ENCODE measurements at places on chromosomes 13 and 19. TPM values are rescaled to one million over a fixed set of nuclear protein-coding genes. Genes with fewer than 3 reads are reported as not detected.

GRCh38 chr13:112637017-112637801 is 49.3 kb upstream of the TUBGCP3 start:
- no peak for DNase-seq

DNA sequence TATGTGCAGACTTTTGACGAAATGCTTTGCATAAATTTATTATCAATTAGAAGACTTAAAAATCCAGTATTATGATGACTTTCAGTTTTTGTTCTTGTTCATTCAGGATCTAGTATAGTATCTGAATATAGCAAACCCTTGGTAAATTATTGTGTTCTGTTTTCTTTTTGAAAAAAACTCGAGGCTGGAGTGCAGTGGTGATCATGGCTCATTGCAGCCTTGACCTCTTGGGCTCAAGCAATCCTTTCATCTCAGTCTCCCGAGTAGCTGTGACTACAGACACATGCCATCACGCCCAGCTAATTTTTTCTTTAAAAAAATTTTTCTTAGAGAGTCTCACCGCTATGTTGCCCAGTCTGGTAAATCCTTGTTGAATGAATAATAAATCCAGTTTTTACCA is 4.6 kb downstream of the FARP1 start:
- DNase-seq: no peak

Gene MADCAM1
- 0.34 TPM for total RNA-seq

DNA sequence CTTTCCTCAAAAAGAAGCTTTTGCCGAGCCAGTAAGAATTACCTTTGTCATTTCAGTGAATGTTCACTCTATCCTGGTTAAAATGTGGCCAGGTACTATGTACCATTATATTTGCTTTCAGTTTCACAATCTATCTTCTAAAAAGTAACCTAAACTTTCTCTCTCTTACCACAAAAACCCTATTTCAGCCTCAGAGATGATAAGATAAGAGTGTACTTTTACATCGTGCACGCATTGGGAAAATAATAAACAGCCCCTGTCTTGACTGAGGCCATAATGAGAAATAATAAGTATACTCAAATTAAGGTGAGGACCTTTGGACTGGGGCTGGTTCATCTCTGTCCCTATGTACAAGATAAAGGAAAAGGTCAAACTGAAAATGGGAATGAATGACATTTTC is 77.7 kb downstream of the ZNF726 start:
- DNase-seq: no peak

DNA sequence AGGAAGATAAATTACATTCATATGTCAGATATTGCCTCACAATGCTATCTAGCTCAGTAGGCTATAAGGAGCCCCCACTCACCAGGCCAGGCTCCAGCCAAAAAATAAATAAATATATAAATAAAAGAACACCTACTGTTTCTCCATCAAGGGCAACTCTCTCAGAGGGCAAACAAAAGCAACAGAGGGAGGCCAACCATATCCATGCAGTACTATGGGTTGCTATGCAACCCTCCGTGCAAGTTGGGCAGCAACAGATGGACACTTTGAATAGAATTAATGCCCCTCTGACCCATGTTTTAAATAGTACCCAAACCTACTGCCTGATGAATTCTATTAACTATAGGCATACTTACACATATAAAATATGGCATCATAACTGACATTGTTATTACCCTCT is 279.8 kb upstream of the EDNRB start:
- DNase-seq: no peak

Gene ZNF583
- 14.9 TPM for total RNA-seq

GRCh38 chr13:30105381-30105780 is 202.0 kb downstream of the KATNAL1 start:
- DNase-seq: no peak

GRCh38 chr13:48908381-48909055 is 67.2 kb upstream of the FNDC3A start:
- DNase-seq: no peak

- no peak for DNase-seq
Measured at GRCh38 chr13:81031996-81032395, 691.1 kb upstream of the SPRY2 start.

Gene SPRY2
- total RNA-seq: 42.6 TPM

DNA sequence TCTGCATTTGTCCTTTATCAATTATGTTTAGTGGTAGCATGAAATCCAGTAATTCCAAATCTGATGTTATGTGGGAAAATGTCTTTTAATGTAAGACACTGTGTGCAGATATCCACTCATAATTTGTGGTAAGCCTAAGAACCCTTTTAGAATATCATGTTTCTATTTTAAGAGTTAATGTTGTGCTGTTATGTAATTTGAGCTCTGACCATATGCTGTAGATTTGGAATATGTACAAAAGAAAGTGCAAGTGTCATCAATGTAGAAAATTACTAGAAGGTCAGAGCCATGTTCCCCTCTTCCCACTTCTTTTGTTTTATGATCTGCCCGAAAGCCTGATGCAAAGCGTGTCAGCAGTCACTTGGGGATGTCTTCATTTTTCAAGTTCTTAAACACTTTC is 44.5 kb downstream of the SCEL start:
- DNase-seq: no peak

DNA sequence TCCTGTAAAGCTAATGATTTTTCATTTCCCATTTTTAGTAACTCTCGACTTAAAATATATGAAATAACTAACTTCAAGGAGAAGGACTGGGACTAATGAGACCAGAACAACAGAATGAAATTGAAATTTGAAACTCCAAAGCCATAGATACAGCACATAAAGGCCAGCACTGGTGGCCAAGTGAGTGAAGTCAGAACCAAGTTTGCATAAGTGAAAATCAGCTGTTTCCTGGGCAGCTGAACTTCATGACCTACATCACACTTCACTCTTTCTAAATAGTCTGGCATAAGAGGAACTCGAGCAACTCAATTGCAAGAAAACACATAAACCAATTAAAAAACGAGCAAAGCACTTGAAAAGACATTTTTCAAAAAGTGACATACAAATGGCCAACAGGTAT is 84.5 kb downstream of the DCLK1 start:
- DNase-seq: no peak

Gene ZNF571
- total RNA-seq: 15.5 TPM

Gene ELSPBP1
- total RNA-seq: not detected

Gene ZNF610
- 13.8 TPM for total RNA-seq

DNA sequence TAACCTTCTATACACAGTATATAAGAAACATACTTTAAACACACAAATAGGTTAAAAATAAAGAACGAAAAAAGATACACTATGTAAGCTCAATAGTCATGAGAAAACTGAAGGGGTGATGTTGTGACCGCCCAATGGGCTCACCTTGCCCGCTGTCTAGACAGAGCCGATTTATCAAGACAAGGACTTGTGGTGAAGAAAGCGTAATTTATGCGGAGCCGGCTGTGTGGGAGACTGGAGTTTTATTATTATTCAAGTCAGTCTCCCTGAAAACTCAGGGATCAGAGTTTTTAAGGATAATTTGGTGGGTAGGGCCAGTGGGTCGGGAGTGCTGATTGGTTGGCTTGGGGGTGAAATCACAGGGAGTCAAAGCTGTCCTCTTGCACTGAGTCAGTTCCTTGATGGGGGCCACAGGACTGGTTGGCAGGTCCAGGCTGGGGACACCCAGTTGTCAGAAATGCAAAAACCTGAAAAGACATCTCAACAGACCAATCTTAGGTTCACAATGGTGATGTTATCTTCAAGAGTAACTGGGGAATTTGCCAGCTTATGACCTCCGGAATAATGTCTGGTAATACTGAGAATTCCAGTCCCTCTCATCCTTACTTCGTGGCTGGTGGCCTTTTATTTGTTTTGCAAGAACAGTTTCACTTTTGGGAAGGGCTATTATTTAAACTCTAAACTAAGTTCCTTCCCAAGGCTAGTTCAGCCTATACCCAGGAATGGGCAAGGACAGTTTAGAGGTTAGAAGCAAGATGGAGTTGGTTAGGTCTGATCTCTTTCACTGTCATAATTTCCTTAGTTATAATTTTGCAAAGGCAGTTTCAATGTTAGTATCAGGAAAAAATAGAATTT is 96.6 kb downstream of the UBL3 start:
- no peak for DNase-seq

- peak; percentile 37 for DNase-seq
Measured at GRCh38 chr19:18725841-18726770, 42.6 kb downstream of the CRTC1 start.

DNA sequence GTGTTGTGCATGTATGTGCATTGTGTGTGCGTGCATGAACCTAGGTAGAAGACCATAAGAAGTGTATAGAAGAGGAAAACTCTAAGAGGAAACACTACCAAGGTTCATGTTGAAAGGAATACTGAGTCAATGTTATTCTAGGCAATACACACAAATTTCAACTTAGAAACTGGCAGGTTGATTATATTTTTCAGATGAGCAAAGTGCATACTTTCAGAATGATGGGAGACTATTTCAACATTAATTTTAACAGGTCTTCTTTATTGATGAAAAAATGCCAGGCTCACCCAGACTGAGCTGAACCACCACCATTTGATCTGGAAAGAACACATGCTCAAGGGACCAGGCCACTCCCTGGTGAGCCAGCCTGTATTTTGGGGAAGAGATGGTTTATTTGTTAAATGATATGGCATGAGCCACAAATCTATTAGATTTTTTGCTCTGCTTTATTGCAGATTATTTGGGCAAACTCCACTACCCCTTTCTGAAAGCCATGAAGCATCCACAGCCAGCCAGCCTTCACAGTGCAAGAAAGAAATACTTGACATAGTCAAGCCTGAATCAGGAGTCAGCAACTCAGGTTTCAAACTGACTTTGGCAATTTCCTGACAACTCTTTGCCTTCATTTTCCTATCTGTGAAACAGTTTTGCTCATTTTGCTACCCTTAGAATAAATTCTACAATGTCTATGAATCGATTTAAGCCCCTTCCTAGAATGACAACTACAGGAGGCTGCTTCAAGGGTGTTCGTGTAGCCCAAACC is 368.9 kb downstream of the COG6 start:
- no peak for DNase-seq

Gene GJA3
- total RNA-seq: 0.37 TPM

DNA sequence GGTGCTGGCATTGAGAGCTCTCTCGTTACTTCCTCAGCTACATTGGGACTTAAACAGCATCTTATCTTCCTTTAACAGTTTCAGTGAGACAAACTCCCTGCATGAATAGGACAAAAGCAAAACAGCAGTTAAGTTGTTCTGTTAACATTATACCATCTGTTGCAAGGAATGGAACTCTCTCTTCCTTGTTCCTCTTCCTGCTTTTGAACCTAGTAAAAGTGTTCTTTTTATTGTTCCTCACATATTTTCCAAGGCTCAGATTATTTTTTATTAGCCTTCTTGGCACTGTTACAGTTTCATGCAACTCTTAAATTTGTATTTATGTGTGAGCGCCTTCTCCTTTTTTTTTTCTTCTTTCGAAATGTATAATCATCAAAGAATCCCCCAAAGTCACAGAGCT is 202.6 kb upstream of the UFM1 start:
- DNase-seq: no peak

Gene KLK7
- 0.14 TPM for total RNA-seq

GRCh38 chr13:52862358-52863206 is 14.1 kb upstream of the PCDH8 start:
- DNase-seq: no peak

GRCh38 chr19:1001538-1002166 is 1.4 kb downstream of the GRIN3B start:
- DNase-seq: peak; percentile 56

GRCh38 chr13:45333251-45333976 is 7.6 kb downstream of the TPT1 start:
- DNase-seq: no peak

- DNase-seq: no peak
Measured at GRCh38 chr13:36920616-36921185, 663 bp upstream of the SMAD9 start.

DNA sequence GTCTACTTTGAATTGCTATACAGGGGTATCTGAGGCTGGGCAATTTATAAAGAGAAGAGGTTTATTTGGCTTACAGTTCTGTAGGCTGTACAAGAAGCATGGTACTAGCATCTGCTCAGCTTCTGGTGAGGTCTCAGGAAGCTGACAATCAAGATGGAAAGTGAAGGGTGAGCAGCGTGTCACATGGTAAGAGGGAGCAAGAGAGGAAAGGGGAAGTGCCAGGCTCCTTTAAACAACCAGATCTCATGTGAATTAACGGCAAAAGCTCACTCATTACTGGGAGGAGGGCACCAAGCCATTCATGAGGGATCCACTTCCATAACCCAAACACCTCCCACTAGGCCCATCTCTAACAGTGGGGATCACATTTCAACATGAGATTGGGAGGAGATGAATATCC is 222.4 kb downstream of the TDRD3 start:
- no peak for DNase-seq

DNA sequence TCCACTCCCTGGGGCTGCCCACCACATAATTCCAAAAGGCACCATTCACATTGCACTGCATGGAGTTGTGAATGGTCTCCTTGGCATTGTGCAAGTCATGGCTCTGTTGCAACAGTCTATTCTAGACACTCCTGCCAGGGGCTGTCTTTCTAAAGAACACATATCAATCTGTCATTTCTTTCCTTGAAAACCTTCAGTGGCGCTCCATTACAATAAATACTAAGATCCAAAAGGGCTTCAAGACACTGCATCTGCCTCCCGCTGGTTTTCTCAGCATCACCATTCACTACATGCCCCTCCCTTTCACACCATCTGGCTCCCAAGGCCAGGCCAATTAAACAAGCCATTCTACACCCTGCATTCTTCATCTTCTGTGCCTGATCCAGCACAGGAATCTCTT is 32.2 kb upstream of the TM9SF2 start:
- DNase-seq: no peak

DNA sequence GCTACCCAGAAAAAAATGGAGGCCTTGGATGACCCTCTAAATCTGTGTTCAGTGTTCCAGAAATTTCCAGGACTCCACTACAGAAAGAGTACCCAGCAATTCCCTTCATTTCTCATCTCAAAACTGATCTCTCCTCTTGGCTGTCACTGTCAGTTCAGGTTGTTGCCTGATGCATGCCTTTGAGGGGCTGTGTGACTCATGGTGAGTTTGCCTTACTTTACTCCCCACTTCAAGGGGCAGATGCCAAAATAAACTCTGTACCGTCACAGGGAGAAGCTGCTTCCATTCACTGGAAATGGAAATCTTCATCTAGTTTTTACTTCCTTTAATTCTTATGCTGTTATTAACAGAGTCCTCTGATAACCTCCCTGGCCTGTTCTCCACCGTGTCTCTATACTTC is 1075.0 kb downstream of the DIAPH3 start:
- DNase-seq: no peak

Gene RXFP2
- 8.2 TPM for total RNA-seq

DNA sequence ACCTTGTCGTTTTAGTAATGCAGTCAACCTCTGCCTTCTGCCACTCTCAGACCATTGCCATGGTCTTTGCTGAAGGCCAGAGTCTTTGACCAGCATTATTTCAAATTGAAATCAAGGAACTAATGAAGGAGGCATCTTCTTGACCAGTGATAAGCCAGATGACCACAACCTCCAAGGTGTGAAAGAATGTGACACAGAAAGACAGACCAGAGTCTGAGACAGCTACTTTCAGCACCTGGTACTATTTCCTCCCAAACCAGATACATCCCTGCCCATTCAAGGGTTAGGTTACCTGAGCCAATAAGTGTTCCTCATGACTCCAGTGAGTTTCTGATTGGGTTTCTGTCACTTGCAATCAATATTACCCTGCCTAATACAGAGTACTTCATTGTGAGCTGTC is 20.3 kb upstream of the RNASEH2B start:
- no peak for DNase-seq

GRCh38 chr19:17522988-17523872 is 11.8 kb downstream of the PGLS start:
- DNase-seq: no peak

GRCh38 chr13:41383386-41383785 is 72.3 kb downstream of the NAA16 start:
- DNase-seq: no peak

Gene TEX26
- not detected for total RNA-seq

GRCh38 chr13:94214975-94215374 is 264.5 kb downstream of the DCT start:
- DNase-seq: no peak

Gene LILRA1
- 0.91 TPM for total RNA-seq

Gene GNG7
- 0.88 TPM for total RNA-seq
